Activated gamma-delta T cell treated with anti-CD3 and anti-CD28 coated beads, Interleukin-2, amount 50 U/mL, for 16 hours (primary cell): ENCODE measurements at places on chromosomes 3 and 15.

GRCh38 chr3:50154840-50155490 lies at the start of gene SEMA3F:
Gene SEMA3F (plus strand): TSS chr3:50155324. CDS start chr3:50159623, 4,299 bp downstream.
- peak; percentile 31 for DNase-seq

GRCh38 chr3:133474251-133474801 lies 74.5 kb downstream of the BFSP2 start:
- DNase-seq = no peak

DNA sequence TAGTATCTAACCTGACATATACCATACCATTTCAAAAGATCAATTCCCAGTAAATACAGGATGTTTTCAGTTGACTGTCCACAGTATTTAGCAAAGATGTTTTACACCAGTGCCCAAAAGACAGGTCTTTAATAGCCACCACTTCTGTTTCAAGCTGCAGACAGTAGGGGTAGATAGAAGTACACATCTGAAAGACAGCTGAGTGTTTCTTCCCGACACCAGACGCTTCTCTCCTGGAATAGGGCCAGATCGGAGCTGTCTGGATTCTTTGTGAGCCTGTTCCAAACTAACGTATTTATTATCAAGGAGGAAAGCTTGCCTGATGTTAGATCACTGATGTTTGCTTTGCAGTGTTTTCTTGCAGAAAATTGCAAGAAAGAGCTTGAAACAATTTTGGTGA lies 136.1 kb upstream of the RBMS3 start:
- DNase-seq = no peak

- no peak for DNase-seq
Measured at GRCh38 chr3:23479026-23479425, 275.9 kb downstream of the UBE2E2 start.

GRCh38 chr3:134460965-134461364 lies 24.8 kb downstream of the ANAPC13 start:
- no peak for DNase-seq

- no peak for DNase-seq
Measured at GRCh38 chr3:161395115-161396012, 24.0 kb upstream of the SPTSSB start.

DNA sequence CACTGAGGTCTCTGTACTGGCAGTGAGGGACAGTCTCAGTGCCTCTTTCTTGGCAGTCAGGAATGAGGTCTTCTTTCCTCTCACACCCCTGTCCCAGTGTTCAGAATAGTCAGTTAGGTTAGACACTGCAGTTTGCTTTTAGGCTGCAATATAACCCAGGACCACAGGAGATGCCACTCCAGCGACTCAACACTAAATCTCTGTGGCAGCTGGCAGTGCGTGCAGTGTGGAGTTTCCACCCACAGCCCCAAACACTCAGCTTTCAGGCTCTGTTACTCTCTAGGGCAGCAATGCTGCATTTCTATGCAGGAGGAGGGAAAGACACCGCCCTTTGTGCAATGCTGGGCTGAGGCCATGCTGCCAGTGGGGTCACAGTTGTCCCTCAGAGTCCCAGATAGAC lies 150.2 kb upstream of the SUCLG2 start:
- no peak for DNase-seq

DNA sequence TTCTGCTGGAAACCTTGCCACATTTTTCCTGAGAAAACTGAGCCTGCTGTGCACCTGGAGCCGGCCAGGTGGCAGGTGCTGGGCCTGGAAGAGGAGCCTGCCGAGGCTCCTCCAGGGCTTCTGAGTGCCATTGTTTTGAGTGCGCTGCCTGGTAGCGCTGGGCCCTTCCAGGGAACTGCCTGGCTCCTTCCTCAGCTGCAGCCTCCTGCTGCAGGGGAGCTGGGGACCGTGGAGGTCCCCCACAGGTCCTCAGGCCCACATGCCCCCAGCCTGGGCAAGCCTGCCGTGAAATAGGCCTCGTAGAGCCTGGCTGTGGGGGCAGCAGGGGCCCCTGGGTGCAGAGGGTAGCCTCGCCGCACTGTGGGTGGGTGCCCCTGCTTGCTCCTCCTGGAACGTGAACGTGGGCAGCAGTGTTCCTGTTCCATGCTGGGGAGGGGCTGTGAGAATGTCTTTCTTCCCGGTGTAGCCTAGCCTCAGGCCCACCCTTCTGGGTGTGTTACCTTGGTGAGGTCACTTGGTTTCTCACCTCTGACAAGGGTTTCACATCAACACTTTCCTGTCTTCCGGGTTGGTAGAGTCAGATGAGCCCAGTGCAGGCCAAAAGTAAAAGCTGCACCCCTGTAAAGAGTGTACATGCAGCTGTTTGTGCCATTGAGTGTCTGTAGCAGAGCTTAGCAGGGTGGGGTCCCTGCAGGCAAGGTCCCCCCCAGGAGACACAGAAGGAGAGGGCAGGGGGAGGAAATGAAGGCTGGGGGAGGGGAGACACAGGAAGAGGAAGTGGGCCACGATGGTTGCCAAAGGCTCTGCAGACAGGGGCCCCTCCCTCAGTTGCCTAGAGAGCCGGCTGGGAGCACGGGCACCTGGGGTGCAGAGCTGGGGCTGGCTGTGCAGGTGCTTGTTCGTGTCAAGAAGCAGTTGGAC lies 34.5 kb downstream of the KLF13 start:
- DNase-seq = peak; percentile 60
